Left ventricle myocardium inferior (tissue), 1 donor: ENCODE measurements at places on chromosomes 4 and X. TPM values are rescaled to one million over a fixed set of nuclear protein-coding genes. Genes with fewer than 3 reads are reported as not detected.
A peak's percentile ranks its signal among the peaks of the same experiment; 100 is the strongest.

Gene SULT1B1
- total RNA-seq: 1.1 TPM

Gene UGT2B10
- total RNA-seq: not detected

Gene DNAAF6
- not detected for total RNA-seq

Gene ARMCX1
- 32.7 TPM for total RNA-seq

DNA sequence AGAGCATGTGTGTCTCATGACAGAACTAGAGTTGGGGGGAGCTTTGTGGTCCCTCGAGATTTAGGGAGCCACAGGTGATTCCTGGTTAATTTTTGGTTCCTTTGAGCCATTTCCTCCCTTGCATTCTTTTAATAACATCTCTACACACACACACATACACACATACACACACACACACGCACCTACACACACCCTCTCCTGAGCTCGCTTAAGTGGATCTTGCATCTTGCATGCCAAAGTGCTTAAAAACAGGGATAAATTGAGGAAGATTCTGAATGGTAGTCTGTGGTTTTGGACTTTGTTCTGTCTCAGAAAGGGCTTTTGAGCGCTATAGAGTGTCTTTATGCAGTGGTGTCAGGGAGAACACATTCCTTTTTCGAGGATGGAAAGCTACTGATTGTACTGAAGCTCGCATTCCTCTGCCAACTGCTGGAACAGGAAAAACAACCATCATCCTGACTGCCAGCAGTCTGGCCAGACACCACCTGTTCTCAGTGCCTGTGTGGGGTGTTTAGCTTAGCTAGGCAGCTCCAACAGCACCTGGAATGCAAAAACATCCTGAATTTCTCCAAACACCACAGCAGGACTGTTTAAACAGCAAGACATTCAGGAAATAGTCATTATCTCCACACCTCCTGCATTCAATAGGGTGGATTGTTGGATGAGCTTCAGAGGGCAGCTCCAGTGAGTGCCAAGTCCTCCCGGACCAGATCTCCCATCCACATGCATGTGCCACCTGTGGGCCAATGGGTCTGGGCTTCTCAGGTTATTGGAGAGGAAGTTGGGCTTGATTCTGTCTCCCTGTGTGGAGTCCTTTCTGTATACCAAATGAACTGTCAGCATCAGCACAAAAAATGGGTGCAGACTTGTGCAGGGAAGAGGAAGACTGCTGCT lies 21.9 kb upstream of the IGFBP7 start:
- no peak overlapping the region for H3K4me3 ChIP-seq
- no peaks in the 10 kb centered on the region for H3K27me3 ChIP-seq
- no peak overlapping the region for H3K27ac ChIP-seq
- peaks cover 5% of the 10 kb centered on the region for H3K4me1 ChIP-seq
- no peak for DNase-seq
- H3K36me3 ChIP-seq: no peaks in the 10 kb centered on the region

DNA sequence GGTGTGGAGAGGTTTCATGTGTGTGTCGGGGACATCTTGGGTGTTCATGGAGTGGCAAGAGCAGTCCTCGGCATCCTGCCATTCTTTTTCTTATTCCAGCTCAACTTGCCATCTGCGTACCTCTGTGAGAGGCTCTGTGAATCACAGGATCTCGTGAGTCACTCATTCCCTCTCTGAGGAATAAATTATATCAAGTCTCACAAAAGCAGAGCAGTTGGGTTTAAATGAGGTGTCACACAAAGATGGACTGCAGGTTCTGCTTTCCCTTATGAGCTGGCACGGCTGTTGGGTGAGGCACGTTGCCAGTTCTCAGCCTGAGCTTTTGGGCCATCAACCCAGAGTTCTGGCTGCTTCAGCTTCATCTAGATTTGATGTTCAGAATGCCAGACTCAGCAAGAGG lies 6.8 kb upstream of the OCIAD2 start:
- H3K4me1 ChIP-seq: no peaks in the 10 kb centered on the region
- no peaks in the 10 kb centered on the region for H3K27me3 ChIP-seq
- no peaks in the 10 kb centered on the region for H3K36me3 ChIP-seq
- H3K4me3 ChIP-seq: no peak overlapping the region

DNA sequence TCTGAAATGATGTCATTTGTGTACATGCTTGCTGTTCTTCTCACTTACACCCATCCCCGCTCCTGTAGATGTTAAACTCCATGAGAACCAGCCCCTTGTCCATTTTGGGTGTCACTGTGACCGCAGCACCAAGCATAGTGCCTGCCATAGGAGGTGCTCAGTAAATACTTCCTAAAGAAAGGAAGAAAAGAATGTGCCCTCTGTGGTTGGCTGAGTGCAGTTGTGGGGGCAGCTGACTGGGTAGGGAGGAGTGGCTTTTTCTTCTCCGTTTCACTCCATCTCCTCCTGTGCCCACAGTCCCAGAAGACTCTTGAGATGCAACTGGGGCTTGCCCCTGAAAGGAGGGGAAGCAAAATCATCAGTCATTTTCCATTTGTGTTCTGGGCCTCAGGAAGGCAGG lies 25.5 kb downstream of the PHEX start:
- no peaks in the 10 kb centered on the region for H3K36me3 ChIP-seq
- no peaks in the 10 kb centered on the region for H3K4me1 ChIP-seq
- no peak for DNase-seq
- no peak overlapping the region for H3K27ac ChIP-seq
- no peaks in the 10 kb centered on the region for H3K27me3 ChIP-seq

DNA sequence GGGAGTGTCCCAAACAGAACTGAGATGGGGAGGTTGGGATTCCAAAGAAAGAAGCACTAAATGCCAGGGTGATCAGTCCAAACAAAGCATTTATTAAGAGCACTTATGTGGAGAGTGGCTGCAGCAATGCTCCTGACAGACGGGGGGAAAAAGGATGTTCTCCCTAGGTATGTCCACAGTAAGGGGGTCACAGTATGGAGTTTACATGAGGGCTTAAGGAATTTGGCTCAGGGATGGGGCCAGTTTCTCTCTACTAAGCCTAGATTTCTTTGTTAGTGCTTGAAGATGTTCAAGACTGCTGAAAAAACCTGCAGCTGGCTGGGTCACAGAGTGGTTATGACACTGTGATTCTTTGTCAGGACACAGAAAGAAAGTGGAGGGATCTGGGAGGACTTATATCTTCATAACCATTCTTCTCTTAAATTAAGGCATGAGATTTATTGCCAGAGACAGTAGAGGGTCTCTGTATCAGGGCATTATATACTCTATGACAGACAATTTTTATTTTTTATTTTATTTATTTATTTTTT lies 1468.0 kb downstream of the C4orf33 start:
- H3K4me3 ChIP-seq: peak overlapping the region; percentile 39
- H3K27me3 ChIP-seq: no peaks in the 10 kb centered on the region
- DNase-seq: no peak
- no peak overlapping the region for H3K27ac ChIP-seq

DNA sequence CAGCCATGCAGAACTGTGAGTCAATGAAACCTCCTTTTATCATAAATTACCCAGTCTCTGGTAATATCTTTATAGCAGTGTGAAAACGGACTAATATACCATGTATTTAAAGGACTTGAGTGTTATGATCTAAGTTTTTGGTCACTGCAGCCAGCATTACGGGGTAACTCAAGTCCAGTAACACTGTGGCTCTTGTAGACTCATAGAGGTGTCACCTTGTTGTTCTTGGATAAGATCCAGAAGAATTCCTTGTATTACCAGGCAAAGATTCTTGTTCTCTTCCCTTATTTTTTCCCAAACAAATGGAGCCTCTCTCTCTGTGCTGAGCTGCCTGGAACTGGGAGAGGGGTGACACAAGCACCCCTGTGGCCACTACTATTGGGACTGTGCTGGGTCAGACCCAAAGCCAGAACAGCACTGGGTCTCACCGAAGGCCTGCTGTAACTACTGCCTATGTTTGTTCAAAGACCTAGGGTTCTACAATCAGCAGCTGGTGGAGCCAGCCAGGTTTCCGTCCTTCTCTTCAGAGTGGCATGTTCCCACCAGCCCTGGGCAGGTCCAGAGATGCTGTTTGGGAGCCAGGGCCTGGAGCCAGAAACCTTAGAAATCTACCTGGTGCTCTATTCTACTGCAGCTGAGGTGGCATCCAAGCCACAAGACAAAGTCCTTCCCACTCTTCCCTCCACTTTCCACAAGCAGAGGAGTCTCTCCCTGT lies 43.7 kb upstream of the MED14 start:
- H3K4me1 ChIP-seq: no peaks in the 10 kb centered on the region
- no peak overlapping the region for H3K4me3 ChIP-seq
- no peaks in the 10 kb centered on the region for H3K36me3 ChIP-seq
- H3K27ac ChIP-seq: no peak overlapping the region

DNA sequence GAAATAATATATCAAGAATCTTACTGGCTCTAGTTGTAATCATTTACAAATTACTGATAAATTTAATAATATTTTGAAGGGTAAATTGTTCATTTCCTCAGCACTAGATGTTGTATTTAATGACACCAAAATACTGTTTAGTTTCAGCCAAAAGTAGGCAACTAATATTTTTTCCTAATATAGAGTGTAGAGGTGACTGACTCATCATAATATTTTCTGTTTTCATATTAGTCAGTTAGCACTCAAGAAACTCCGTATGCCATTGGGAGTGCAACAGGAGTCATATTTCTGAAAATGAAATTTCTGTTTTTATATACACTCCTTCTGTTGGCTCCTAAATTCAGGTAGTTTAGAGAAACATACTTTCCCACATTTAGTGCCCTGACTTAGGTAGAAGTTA lies 36.6 kb upstream of the PTPN13 start:
- peaks cover 3% of the 10 kb centered on the region for H3K27me3 ChIP-seq
- no peaks in the 10 kb centered on the region for H3K36me3 ChIP-seq
- H3K4me3 ChIP-seq: no peak overlapping the region
- no peak overlapping the region for H3K27ac ChIP-seq
- no peak for DNase-seq

- H3K27me3 ChIP-seq: no peaks in the 10 kb centered on the region
- H3K36me3 ChIP-seq: no peaks in the 10 kb centered on the region
- no peaks in the 10 kb centered on the region for H3K4me1 ChIP-seq
- no peak overlapping the region for H3K27ac ChIP-seq
Observed at GRCh38 chrX:12871257-12871656, 4.4 kb downstream of the TLR7 start.

DNA sequence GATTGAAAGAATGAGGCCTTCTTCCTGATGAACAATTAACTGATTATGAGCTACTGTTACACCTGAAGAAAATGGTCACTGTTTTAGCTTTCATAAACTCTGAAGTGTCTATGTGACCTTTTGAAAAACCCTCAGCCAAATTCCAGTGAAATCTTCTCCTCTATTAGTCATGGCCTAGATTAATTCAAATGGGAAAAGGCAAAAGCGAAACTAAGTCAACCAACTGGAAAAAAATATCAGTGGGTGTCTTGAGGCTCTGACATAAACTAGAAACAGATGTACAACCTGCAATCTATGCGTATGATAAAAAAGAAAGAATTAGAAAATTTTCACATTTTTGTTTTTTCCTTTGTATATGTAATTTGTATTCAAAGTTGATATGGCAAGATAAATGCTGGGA lies 169.4 kb upstream of the BANK1 start:
- no peak for DNase-seq
- no peak overlapping the region for H3K4me3 ChIP-seq
- no peaks in the 10 kb centered on the region for H3K36me3 ChIP-seq

- no peaks in the 10 kb centered on the region for H3K36me3 ChIP-seq
- H3K27me3 ChIP-seq: no peaks in the 10 kb centered on the region
Observed at GRCh38 chrX:40411340-40412111, 169.2 kb upstream of the ATP6AP2 start.

- H3K27me3 ChIP-seq: no peaks in the 10 kb centered on the region
- no peak for DNase-seq
- no peak overlapping the region for H3K4me3 ChIP-seq
- H3K27ac ChIP-seq: no peak overlapping the region
Observed at GRCh38 chr4:113881256-113881655, 98.2 kb downstream of the ARSJ start.

GRCh38 chr4:79249881-79250503 lies 75.9 kb downstream of the NAA11 start:
- no peak overlapping the region for H3K4me3 ChIP-seq
- no peaks in the 10 kb centered on the region for H3K4me1 ChIP-seq
- no peak for DNase-seq
- H3K36me3 ChIP-seq: no peaks in the 10 kb centered on the region
- no peaks in the 10 kb centered on the region for H3K27me3 ChIP-seq

DNA sequence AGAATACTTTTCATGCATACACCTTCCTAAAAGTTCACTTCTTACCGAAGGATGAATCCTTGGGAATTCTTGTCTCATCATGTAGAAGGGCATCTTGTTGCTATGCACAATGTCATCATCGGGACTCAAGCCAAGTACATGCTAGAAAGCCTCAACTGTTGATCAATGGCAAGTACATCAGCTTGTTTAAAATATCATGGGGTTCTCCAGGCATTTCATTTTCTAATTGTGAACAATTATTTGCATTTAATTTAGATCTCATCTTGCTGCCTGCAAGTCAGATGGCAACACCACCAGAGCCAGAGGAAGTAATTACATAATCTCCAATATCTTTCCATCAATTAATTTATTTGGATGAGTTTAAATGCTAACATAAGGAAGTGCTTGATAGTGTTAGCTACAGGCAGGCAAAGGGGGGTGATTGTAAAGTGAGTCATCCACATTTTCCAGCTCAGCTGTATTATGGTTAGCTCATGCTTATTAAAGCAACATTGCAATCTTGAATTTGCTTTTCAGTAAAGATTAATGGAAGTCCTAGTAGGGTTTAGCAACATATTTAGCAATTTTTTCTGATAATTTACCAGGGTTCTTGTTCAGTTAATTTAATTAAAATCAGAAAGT lies 356.5 kb downstream of the CBLL2 start:
- no peaks in the 10 kb centered on the region for H3K4me1 ChIP-seq
- no peak overlapping the region for H3K4me3 ChIP-seq
- H3K27me3 ChIP-seq: no peaks in the 10 kb centered on the region
- H3K36me3 ChIP-seq: no peaks in the 10 kb centered on the region

DNA sequence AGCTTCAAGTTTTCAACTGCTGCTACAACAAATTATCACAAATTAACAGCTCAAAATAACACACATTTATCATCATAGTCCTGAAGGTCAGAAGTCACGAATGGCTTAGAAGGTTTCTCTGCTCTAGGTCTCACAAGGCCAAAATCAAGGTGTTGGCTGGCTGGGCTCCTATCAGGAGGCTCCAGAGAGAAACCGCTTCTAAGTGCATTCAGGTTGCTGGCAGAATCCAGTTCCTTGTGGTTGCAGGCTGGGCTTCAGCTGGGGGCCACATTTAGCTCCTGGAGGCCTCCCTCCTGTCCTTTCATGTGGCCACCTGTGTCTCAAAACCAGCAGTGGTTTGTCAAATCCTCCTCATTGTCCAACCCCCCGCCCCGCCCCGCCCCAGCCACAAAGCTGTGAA lies 15.4 kb downstream of the MRFAP1 start:
- peaks cover 8% of the 10 kb centered on the region for H3K4me1 ChIP-seq
- no peak for DNase-seq
- no peaks in the 10 kb centered on the region for H3K36me3 ChIP-seq
- H3K27me3 ChIP-seq: peaks cover 11% of the 10 kb centered on the region
- H3K27ac ChIP-seq: no peak overlapping the region

GRCh38 chrX:151538190-151539122 lies 25.0 kb upstream of the PASD1 start:
- DNase-seq: no peak
- H3K36me3 ChIP-seq: no peaks in the 10 kb centered on the region
- H3K4me1 ChIP-seq: no peaks in the 10 kb centered on the region
- no peaks in the 10 kb centered on the region for H3K27me3 ChIP-seq
- no peak overlapping the region for H3K27ac ChIP-seq
